ENCODE measurements at places on chromosomes 7 and 10.

GRCh38 chr10:17548770-17549169 is 68.4 kb downstream of the HACD1 start:
- no peak for DNase-seq

GRCh38 chr10:88870089-88870488 is 10.0 kb upstream of the STAMBPL1 start:
- peak; percentile 24 for DNase-seq

DNA sequence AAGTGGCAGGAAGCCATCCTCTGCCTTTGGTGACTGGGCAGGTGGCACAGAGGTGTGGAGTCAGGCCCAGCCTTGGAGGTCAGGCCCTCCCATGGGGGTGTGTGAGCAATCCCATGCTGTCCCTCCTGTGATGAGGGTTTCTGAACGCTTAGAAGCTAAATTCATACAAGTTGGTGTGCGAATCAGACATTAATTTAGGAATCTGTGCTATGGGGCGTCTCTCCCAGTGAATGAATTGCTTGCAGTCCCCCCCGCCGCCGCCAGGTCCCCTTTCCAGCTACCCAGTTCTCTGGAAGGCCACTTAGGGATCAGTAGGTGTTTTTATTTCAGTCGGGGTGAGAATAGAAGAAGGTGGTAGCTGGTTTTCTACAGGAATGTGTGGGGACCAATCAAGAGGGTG is 37.5 kb downstream of the LRRC18 start:
- DNase-seq, result no peak

DNA sequence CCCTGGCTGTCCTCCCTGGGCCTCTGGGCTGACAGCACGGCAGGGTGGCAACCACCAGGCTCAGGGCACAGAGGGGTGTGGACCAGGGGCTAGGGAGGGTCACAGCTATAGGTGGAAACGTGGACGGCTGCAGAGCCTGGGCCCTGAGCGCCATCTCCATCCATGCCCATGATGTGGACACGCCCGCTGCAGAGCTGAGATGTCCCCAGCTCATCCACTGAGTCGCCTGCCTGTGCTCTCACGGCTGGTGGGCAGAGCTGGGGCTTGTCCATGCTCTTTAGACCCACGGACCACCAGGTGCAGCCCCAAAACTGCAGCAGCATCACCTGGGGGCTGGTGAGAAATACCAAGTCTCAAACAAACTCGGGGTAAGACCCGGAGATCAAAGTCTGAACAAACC is 16.1 kb downstream of the TECPR1 start:
- DNase-seq, result no peak

DNA sequence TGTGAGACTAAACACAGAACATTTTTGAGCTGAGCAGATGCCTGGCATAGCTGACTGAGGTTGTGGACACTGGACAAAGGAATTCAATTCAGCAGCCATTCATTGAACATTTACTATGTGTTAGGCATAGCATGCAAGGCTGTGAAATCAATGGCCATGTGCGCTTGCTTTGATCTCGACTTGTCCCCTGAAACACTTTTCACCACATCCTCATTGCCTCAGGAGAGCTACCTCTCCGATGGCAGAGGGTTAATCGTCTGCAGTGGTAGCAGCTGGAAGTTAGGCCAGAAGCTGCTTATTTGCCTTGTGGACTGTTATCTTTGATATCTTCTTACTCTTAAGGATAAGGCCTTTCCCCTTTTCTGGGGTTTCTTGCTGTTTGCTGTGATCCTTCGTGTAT is 297.8 kb downstream of the AUTS2 start:
- peak; percentile 22 for DNase-seq

DNA sequence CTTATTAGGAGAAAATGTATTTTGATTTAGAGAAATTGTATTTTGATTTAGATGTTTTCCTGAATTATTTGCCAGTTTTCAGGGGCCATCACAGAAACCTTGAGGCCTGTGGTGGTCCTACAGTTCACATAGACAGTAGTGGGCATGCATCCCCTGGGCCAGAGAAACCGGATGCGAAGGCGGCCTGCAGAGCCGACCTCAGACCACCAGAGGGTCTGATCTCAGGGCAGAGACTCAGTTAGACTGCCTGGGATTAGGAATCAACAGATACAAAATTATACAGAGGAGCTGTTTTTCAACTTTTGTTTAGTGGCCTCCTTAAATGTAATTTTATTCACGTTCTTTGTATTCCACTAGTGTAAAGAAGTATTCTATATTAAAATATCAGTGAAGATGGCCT is 158.4 kb downstream of the PAXIP1 start:
- no peak for DNase-seq

- DNase-seq, result no peak
These were observed 77.9 kb downstream of the AVL9 start for GRCh38 chr7:32573110-32573687.

GRCh38 chr10:72310241-72310633 is 36.5 kb downstream of the DDIT4 start:
- DNase-seq, result no peak
